ENCODE measurements at places on chromosomes 7 and 10.

DNA sequence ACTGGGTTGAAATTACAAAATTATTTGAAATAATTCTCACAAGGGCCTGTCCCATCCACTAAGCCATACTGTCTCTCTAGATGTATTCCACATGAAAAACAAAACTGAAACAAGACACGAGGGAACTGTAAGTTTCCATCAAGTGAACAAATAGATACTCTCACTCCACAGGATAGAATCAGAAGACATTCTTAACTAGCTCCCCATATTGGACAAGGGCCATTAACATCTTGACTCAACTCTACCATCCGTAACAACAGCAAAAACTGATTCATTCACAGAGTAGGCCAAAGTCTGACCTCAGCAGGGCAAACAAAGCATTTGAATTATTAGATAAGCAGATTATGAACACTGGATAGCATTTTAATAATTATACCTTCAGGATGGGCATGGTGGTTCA is 29.1 kb downstream of the UBE2H start:
- no peak for DNase-seq

DNA sequence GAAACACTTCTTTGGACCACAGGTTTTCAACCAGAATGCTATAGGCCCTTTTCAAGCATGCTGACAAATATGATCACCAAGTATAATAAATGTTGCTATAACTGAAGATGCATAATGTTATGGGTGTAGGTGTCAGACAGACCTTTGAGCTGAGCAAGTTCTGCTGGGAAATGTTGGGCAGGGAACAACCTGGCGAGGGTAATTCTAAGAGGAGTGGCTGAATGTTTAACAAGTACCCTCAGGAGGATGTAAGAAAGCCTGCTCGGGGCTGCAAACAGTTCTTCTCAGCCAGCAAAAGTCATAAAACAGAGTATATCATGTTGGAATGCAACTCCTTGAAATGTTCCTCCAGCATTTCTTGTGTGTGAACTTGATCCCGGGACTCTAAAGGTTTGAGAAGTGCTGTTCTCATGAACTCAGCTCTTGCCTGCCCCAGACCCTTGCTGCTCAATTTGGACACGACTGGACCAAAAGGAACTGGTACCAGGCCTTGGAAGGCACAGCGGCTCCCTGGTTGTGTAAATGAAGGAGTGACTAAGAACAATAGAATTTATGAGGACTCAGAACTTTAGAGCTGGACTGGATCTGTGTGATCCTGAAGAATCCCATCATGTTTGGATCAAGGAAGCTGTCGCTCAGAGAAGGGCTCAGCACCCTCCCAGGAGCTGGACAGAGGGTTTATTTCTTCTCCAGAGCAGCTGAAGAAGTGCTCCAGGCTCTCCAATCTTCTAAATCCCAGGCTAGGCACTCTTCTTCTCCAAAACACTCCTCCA is 143.2 kb upstream of the ANK3 start:
- no peak for DNase-seq

DNA sequence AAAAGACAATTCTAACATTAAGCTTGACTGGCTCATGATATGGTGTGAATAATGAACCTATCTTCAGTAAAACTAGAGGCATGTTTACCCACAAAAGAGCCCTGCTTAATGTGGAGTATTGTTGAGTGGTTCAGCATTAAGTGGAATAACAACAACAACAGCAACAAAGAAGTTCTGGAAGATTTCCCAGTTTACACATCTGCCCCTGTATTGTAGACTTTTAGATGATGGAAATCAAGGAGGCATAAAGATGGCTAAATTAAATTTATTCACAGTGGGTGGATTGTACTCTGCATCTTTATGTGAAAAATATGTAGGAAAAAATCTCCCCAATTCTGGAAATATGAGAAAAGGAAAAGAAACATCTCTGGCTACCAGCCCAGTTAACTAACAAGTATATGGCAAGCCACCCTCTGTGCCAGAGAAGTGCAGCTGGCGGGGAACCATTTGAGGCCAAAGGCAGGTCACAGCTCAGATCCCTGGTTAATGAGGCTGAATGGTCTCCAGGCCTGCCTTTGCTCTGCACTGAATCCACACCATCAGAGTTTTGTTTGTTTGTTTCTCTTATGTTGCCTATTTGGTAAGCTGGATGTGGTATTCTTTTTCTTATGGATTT is 186.0 kb downstream of the SEMA3D start:
- peak; percentile 17 for DNase-seq

DNA sequence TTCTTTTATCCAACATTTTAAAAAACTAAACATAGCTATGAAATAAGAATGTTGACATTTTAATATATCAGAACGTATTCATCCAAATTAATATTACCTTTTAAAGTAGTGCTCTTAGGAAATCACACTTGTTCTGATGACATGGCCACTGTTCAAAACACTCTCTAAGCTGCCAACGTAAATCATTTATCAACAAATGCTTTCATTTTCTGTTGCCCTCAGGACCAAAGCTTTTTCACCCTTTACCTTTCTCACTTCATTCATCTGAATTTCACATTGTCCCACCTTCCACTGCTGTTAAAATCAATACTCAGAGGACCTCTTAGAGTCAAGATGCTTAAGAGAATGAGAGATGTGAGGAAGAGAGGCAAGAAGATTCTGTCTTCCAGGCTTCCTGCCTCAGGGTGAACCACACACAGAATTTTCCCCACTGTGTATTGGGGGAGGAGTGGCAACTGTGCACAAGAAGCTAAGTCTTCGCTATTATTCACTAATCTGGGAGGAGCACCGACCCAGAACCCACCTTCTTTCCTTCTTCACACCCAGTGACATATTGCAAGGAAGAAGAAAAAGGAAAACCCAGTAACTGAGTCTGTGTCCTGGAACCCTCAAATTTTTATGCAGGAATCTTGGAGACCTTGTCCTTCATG is 21.0 kb downstream of the HIBADH start:
- no peak for DNase-seq

DNA sequence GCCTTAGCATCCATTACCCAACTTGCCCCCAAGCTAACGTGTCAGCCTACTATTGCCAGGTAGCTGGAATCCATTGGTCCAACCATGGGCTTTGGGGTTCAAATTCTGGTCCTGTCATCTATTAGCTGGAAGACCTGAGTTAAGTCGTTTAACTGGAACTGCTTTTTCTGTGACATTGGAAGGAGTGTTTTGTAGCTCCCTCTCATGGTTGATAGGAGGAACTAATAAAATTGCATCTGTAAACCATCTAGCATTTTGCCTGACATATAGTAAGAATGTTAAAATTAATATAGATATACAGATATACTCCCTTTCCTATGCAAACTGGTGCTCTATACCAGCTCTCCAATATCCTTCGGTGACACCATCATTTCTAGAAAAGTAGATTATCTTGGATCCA is 23.8 kb upstream of the SLF2 start:
- DNase-seq: no peak

DNA sequence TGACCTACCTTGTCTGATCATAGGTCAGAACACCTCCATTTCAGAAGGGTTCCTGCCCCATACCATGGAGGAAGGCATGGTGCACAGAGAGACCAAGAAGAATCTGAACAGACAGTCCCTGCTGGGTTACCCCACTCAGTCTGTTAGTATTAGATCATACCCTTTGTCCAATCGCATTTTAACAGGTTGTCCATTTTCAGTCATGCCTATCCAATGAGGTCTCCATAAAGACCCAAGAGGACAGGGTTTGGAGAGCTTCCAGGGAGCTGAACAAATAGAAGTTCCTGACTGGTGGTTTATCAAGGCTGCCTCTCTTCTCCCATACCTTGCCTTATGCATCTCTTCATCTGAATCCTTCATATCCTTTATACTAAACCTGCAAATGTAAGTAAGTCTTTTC is 21.2 kb upstream of the SLC16A12 start:
- DNase-seq: peak; percentile 9

- DNase-seq: no peak
Observed at GRCh38 chr10:130656582-130657133, 520.5 kb downstream of the GLRX3 start.

DNA sequence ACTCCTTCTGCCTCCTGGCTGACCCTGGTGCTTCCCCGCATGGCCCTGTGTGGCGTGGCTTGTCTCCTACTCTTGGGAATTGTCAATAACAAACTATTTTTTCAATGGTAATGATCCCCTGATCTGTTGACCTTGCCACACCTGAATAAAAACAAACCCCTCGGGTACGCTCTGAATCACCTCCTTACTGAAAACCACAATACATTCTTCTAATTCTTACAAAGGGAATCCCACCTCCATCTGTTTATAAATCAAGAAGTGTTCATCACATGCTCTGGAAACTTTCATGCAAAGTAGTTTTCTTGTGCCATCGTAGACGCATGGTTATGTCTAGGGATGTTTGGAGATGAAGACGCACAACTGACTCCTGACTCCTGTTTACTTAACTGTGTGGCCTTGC is 245.8 kb downstream of the FRMD4A start:
- no peak for DNase-seq

- peak; percentile 23 for DNase-seq
Observed at GRCh38 chr7:126635545-126635944, 617.2 kb downstream of the GRM8 start.

GRCh38 chr10:8969853-8970252 is 915.4 kb downstream of the GATA3 start:
- no peak for DNase-seq

DNA sequence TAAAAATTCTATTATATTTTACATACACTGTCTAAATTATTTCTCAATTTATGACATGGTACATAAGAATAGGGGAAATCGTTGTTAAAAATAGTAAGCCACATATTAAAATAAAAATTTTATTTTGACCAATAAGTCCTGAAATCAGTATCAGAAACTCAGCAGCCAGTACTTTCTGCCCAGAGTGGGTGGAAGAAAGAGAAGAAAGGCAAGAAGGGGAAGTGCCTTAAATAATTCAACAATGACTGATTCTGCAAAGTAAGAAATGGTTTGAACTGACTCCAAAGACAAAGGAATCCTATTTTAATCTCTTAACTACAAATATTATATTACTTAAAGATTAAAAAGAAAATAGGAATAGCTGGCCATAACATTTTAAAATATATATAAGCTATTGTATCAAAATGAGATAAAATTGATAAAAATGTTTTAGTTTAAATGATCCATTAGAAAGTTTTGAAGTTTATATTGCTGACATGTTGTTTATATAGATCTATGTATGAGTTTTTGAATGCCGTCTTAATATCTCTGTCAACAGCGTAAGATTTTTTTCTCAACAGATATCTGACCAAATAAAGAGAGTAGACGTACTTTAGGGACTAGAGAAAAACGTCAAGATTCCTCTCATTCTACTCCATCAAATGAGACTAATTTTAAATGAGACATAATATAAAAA is 30.2 kb upstream of the NRCAM start:
- DNase-seq: no peak

- DNase-seq: no peak
Observed at GRCh38 chr10:129719889-129720590, 244.0 kb downstream of the EBF3 start.

DNA sequence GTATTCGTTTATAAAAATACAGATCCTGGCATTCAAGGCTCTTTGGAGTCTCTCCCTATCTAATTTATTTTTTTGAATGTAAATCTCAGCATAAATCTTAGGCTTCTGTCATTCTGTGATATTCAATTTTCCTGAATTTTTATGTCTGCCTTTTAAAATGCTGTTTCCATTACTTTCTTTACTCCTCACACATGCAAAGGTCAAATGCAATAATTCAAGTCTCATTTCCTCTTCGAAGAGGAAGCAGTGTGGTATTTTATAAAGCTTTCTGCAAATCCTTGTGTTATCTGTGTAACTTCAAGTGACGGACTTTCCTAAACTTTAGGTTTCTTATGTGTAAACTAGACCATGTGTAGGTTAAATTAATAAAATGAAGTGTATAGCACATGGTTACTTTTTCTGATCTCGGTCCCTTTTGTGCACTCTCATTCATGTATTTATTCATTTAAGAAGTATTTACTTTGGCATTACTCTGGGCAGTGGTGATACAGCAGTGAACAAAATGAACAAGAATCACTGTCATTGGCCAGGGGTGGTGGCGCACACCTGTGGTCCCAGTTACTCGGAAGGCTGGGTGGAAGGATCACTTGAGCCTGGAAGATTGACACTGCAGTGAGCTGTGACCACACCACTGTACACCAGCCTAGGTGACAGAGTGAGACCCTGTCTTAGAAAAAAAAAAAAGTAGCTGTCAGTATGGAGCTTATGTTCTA is 332.2 kb downstream of the EXOC4 start:
- no peak for DNase-seq

GRCh38 chr10:10110844-10111490 is 906.7 kb upstream of the CELF2 start:
- DNase-seq: no peak

DNA sequence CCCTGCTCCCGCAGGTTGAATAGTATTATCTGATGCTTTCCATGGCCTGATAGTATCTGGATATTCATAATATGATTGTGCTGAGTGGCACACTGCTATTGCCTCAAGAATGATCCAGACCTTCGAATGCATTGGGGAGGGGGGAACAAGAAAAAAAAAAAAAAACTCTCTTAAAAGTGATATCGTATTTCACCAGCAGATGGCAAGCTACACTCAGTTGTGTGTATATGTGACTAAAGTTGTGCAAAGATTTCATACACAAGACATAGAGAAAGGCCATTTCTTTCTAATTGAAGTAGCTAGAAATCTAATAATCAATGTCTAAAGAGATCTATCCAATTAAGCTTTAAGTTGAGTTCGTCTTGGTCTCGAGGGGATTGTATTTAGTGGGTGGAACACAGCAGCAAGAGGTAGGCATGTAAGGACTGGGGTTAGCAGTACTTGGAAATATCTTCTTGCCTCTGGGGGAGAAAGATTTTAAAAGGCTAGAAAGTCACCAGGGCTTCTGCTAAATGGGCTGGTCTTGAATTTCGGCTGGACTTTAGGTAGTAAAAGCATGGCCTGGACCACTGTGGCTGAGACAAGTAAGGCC is 15.3 kb downstream of the SFRP4 start:
- no peak for DNase-seq

- DNase-seq: no peak
Observed at GRCh38 chr10:51918884-51919325, 219.5 kb upstream of the CSTF2T start.

GRCh38 chr10:35546824-35547225 is 58.3 kb upstream of the GJD4 start:
- no peak for DNase-seq

All from NCI-H2029 (cell line).